ENCODE measurements at places on chromosomes 11 and 22.

- DNase-seq, result no peak
Measured at GRCh38 chr11:12529041-12529440, 145.2 kb upstream of the TEAD1 start.

- DNase-seq, result no peak
Measured at GRCh38 chr11:126371595-126371994, 16.1 kb downstream of the ST3GAL4 start.

DNA sequence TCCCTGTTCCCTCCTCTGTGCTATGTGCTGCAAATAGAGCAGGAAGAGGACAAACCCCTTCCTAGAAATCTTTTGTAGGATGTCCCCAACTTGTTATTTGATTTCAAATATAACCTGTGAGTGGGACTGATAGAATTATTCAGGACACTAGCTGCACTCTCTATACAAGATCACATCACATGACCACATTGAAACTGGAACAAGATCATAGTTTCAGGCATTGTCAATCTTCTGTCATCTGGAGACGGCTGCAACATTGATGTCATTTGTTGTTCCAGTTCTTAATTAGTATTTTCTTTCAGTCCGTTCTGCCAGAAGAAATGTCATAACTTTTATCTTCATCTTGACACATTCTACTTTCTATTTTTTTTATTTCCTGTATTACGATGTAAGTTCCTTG is 89.3 kb downstream of the GRIA4 start:
- DNase-seq, result no peak

DNA sequence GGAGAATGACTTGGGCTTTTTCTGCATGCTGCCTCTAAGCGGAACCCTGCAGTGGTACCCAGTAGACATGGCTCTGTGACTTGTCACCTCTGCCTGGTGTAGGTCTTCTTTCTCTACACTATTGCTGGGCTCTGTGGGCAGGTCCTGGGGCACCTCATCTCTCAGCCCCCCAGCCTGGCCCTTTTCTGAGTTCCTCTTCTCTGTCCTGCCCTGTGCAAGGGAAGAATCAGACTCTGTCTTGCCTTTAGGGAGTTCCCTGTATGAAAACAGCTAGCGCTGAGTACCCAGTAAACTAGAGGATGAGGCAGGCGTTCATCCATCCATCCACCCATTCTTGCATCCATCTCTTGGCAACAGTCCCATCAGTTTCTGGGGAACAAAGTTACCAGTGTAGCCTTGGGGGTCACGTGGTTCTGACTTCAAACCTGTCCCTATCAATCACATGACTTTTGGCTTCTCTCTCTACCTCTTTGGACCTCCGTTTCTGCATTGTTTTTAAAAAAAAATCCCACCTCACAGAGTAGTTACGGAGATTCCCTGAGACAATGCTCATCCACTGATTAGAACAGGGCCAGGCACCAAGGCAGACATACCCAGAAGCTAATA is 86.4 kb upstream of the WNT11 start:
- no peak for DNase-seq

DNA sequence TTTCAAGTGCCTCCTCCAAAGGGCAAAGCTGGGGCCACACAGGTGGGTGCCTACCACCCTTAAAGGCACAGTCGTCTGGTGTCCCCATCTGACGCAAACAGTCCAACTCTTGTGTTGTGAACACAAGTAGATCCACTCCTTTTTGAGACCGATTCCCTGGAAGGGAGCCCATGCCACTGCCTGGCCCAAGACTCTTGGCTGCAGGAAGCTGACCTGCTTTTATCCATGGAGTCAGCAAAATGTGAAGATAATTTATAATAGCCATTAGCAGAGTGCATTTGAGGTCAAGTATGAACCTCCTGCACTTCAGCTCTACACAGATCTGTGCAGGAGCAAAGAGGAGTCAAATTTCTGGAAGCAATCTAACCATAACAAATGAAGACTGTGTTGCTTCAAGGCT is 68.5 kb downstream of the ADM start:
- DNase-seq, result no peak

GRCh38 chr11:126393143-126393542 is 37.7 kb downstream of the ST3GAL4 start:
- DNase-seq, result no peak

- no peak for DNase-seq
Measured at GRCh38 chr11:111603611-111604130, 1.4 kb downstream of the SIK2 start.

GRCh38 chr11:46315783-46316563 is 31.3 kb upstream of the DGKZ start:
- no peak for DNase-seq

DNA sequence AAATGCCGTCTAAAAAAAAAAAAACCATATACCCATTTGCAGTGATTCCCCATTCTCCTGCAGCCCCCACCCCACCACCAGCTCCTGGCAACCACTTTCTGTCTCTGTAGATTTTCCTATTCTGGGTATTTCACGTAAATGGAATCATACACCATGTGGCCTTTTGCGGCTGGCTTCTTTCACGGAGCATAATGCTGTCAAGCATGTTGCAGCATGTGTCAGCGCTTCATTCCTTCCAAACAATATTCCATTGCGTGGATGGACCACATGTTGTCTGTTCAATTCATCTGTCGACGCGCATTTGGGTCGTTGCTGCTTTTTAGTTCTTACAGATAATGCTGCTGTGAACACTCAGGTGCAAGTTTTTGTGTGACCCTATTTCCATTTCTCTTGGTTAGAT is 14.8 kb upstream of the EMID1 start:
- no peak for DNase-seq

DNA sequence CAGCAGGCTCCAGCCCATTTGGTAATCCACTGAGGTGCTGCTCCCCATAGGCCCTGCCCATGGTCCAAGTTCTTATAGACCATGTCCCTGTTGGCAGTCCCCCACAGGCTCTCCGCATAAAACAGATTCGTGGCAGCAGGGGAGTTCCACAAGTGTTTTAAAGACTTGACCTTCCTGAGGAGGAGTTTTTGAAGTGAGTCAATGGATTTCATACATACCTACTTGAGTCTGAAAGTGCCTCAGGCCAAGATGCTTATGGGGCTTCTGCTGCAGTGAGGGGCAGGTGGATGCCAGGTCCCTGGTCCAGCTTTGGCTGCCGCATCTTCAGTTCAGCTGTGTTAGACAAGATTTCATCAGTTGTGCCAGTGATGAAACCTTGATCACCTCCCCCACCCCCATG is 43.3 kb downstream of the CABIN1 start:
- no peak for DNase-seq

GRCh38 chr11:211741-212140 is 4.2 kb downstream of the RIC8A start:
- no peak for DNase-seq

Data from stimulated activated CD4-positive, alpha-beta T cell treated with anti-CD3 and anti-CD28 coated beads, Interleukin-2, amount 100 ng/mL, for 4 hours (primary cell).